ENCODE measurements at places on chromosomes 7 and 10.
A peak's percentile ranks its signal among the peaks of the same experiment; 100 is the strongest.

- no peak for DNase-seq
These were observed 10.9 kb upstream of the OAT start for GRCh38 chr10:124429576-124429975.

- DNase-seq = no peak
These were observed 148.0 kb upstream of the SH2B2 start for GRCh38 chr7:102138676-102139075.

DNA sequence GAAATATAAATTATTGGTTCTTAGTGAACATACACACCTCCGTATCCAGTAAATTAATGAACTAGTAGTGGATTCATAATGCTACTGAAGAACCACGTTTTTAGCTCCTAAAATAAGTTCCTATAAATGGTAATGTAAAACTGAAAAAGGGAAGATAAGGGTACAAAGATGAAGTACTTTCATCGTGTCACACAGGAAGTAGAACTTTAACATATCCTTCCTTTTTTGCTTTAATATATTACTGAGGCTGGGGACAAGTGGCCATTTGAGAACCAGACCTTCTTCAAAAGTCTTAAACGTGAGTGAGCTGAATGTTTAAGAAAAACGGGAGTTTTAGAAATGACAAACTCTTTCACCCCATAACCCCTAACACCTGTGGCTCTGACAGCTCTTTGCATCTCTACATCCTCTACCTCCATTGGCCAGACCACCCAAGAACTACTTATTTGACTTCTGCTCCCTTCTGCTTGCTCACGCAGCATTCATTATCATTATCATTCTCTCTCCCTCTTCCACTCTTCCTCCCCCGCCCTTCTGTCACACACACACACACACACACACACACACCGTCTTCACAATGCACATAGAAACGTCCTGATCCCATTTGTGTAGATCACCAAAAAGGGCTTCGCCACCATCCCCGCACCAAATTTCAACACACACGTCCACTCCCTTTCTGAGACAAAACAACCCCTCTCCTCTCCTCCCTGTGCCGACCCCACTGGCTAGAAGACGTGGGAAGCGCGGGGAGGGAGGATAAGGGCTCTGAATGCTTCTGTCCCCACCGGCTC, 677 bp downstream of the SKAP2 start:
- DNase-seq = no peak

DNA sequence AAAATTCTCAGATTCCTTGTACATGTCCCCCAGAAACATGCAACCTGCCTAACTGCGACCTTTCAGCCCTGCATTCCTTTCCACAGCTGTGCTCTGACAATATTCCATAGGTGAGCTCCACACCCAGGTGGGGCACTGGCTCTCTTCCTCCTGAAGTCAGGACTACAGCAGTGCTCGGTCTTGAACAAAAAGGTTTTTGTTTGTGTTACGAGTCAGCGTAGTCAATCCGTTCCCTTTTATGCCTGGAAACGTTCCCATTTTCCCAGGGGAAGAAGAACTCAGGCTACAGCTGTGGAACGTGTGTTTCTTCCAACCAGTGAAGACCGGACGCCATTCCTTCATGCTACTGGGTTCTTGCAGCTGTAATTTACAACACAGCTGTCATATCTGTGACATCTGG, 52.4 kb upstream of the PFKP start:
- DNase-seq = no peak

DNA sequence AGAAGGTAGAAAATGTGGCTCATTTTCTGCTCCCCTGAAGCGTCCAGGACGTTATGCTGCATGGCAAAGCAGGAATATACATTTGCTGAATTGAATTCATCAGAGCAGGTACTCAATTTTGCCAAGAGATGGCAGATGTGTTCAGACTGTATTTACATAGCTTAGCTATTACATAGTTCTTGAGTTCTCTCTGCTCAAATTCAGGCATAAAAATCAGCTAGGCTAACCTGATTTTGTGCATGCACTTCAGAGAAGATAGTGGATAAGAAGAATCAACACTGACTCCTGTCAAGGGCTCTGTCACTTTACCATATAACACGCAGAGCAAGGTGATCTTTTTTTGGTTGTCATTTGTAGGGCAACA, 209.2 kb upstream of the FAM3C start:
- no peak for DNase-seq

DNA sequence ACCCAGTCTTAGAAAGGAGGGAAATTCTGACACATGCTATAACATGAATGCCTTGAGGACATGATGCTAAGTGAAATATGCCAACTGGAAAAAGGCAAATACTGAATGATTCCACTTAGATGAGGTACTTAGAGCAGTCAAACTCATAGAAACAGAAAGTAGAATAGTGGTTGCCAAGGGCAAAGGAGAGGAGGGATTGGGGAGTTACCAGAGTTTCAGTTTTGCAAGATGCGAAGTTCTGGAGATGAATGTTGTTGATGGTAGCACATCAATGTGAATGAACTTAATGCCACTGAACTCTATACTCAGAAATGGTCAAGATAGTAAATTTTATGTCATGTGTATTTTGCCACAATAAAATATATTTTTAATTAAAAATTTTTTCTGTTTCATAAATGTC, 38.9 kb downstream of the DRGX start:
- DNase-seq = no peak

- no peak for DNase-seq
These were observed 712.1 kb upstream of the NRP1 start for GRCh38 chr10:34046506-34047034.

GRCh38 chr7:102934701-102935100, 21.9 kb downstream of the LRRC17 start:
- no peak for DNase-seq

GRCh38 chr7:36475381-36475780, 85.7 kb downstream of the ANLN start:
- DNase-seq = no peak

DNA sequence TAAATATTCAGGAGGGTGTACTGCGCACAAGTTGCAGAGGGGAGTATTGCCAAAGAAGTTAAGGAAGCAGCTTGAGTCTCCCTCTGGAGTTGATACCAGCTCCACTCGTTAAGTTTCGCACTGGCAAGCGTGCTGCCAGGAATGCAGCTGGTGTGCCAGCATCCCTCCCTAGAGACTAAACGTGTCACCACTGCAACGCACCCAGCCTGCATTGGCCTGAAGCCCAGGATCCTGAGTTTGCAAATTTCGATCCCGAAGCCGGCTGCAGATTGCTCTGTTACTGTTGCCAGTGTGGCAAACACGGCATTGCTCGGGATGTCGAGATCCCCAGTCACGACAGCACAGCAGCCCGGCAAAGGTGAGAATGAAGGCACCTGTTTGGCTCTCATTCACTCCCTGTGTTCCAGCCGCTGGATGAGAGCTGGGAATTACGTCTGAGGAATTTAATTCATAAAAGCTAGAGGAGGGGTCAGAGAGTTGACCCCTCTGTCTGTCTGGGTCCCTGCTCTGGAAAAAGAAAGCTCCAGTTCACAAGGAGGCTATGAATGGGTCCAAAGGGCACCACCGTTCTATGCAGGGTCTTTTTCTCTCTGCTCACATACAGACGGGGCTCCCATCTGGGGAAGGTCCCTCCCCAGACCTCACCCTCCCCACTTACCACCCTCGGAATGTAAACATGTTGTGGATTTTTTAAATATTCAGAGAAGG, 61.0 kb downstream of the NRP1 start:
- no peak for DNase-seq

DNA sequence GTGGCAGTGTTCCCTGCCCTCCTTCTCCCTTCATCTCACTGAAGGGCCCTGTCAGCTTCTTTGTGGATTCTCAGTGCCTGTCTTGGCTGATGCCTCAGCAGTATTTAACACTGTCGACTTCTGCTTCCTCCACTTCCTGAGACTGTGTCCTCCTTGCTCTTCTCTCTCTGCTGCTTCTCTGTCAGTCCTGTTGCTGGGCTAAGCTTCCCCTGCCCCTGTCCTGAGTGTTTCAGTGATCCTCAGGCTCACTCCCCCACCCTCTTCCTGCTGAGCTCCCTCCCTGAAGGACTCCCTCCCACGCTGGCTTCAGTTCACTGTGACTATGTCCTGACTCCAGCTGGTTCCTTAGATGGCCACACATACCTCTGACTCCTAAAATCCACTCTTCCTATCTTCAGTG, 64.9 kb downstream of the CREM start:
- DNase-seq = no peak

DNA sequence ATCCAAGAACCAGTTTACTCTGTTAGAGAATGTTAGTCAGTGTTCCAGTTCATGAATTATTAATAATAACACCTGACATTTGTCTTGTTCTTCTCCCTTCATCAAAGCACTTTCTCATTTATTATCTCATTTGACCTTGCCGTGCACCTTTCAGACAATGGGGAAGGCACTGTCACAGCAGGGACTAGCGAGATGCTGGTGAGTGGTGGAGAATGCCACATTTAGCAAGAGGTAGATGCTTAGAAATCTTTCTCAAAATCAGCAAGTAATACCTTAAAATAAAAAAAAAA, 34.2 kb upstream of the XRCC2 start:
- DNase-seq = no peak

GRCh38 chr7:43671521-43671920, 57.8 kb downstream of the COA1 start:
- no peak for DNase-seq

DNA sequence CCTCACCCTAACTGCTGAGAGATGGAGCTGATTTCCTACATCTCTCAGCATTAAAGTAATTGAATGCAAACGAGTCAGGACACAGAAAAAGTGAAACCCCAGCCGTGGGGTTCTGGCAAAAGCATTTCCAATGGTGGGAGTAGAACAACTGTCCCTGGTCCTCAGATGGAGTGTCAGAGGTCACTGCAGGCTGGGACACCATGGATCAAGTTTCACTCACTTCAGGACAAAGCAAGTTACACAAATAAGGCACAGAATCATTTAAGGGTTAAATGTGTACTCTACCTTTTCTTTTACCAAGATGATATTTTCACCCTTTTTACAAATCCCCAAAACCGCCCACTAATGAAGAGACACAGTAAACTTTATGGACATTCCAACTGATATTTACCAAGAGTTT, 607.8 kb downstream of the PARD3 start:
- DNase-seq = no peak

DNA sequence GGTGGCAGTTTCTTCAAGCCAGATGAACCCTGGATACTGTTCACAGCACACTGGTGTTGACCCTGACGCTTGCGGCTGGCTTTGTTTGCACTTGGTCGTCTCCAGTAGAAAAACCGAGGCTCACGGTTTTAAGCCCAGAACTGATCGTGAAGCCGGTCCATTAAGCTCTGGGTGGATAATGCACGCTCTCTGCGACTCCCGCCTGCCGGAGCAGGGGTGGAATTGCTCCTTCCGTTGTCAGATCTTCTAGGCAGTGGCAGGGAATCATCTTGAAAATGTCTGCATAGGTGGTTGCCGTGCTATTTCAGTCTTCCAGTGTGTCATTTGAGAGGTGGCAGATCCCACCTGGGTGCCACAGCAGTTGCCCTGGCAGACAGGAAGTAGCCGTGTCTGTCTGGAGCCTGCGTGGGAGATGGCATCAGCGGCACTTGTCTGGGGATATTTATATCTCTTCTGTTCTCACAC, 35.9 kb upstream of the AP5Z1 start:
- DNase-seq = peak; percentile 39

DNA sequence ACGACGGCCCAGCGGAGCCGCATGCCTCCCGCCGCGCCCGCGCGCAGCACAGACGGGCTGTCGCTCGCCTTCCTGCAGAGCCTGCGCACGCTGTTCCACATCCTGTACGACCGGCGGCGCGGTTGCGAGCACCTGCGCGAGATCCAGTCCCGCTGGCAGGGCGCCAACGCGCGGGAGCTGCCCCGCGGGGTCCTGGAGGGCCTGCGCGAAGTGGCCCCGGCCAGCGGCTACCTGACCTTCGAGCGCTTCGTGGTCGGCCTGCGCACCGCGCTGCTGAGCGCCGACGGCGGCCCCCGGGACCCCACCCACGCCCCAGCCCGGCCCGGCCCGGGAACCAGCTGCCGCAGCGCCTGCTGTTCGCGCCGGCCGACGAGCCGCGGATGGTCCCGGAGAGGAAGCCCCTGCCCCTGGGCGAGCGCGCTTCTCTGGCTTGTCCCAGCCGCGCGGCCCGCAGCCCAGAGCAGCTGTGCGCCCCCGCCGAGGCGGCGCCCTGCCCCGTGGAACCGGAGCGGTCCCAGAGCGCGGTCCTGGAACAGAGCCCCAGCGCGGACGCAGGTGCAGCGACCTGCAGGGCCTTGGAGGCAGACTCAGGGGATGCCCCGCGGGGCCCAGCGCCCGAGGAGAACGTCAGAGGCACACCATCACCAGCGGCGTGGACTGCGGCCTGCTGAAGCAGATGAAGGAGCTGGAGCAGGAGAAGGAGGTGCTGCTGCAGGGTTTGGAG, 25.3 kb upstream of the ZNF716 start:
- no peak for DNase-seq

GRCh38 chr7:1142051-1142635, 17.9 kb downstream of the ZFAND2A start:
- DNase-seq = no peak

DNA sequence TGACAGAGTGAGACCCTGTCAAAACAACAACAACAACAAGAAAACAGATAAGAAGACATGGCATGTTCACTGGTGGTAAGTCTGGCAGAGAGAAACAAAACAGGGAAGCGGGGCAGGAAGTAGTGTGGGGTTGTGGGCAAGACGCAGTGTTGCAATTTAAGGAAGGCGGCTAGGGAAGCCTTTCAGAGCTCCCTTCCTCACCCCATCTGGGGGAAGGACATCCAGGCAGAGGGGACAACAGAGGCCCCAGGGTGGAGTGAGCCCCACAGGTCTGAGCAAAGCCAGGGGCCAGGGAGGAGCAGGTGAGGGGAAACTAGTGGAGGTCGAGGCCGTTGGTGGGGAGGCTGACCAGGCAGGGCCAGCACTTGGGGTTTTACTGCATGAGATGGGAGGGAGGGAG, 16.8 kb downstream of the LAT2 start:
- DNase-seq = no peak

DNA sequence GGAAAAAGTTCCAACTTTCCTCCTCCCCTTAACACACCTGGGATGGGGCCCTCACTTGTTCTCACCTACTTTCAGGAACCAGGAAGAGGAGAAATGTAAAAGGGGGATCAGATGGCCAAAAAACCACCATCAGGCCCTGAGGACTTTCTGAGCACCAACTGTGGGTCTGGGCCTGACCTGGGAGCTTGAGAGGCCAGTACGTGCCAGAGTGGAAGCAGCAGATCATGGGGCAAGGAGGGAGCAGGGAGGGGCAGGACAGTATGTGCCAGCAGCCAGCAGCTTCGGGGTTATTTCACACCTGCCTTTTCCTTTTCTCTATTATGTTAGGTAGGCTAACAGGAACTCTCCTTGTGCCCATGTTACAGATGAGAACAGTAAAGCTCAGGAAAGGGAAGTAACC, 118.8 kb upstream of the UNC5B start:
- DNase-seq = no peak

- DNase-seq = peak; percentile 4
These were observed 44.3 kb downstream of the MACC1 start for GRCh38 chr7:20172736-20173334.

Measured in stimulated activated CD4-positive, alpha-beta T cell treated with anti-CD3 and anti-CD28 coated beads, Interleukin-4, amount 100 ng/mL, for 1 hour (primary cell).